ENCODE measurements at places on chromosomes 7 and 10.

- no peak for DNase-seq
Observed at GRCh38 chr7:1196950-1197349, 35.7 kb upstream of the UNCX start.

- no peak for DNase-seq
Observed at GRCh38 chr10:101932183-101932582, 88.6 kb upstream of the KCNIP2 start.

GRCh38 chr7:81399471-81399870 lies 370.4 kb downstream of the HGF start:
- DNase-seq, result peak; percentile 52

- DNase-seq, result no peak
Observed at GRCh38 chr7:29292886-29293658, 98.5 kb downstream of the CHN2 start.

DNA sequence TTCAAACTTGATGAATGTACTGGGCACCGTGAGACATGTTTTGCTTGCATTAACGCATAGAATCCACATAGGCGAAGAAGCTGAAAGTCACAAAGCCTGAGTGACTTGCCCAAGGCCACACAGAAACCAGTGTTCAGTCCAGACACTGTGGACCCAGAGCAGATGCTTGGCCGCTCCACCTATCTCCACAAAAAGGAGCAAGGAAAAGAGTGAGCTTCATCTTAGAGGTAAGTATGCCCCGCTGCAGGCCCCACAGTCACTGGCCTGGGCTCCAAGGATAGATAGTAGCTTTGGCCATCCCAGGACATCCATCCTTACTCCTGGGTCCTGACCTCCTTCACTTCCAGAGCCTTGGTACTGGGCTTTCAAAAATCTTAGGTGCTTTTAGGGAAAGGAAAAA lies 60.1 kb upstream of the SAMD8 start:
- no peak for DNase-seq

DNA sequence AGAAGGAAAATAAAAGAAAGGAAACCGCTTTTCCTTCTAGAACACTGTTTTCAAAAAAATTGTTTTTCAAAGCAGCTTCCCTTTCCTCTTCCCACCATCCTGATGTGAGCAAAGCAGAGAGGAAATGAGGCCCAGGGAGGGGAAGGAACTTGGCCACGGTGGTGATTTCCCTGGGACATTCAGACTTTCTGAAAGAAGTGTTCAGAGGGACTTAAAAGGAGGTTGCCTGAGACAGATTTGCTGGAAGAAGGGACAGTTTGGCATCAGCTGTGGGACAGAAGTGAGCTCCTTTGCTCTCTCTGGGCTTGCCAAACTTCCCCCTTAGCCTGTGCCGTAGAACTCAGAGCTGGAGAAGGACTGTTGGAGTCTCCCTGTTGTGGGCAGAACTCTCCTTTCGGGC lies 30.3 kb downstream of the ADCYAP1R1 start:
- no peak for DNase-seq

DNA sequence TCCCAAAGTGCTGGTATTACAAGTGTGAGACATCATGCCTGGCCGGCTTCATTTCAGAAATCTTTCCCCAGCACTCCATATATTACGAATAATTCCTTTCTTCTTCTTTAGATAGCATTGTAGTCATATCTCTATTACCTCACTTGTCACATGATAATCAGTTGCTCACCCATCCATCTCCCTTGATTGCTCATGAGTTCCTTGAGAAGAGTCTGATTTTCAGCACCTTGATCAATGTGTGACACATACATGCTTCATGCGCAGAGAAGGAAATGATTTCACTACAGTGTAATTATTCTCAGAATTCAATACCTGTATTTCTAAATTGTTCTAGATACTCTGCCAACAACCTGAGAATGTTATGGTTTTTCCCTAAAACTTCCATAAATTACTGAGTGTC lies 26.7 kb upstream of the GGCT start:
- DNase-seq, result no peak

- no peak for DNase-seq
Observed at GRCh38 chr10:50636618-50637579, 13.1 kb upstream of the SGMS1 start.

DNA sequence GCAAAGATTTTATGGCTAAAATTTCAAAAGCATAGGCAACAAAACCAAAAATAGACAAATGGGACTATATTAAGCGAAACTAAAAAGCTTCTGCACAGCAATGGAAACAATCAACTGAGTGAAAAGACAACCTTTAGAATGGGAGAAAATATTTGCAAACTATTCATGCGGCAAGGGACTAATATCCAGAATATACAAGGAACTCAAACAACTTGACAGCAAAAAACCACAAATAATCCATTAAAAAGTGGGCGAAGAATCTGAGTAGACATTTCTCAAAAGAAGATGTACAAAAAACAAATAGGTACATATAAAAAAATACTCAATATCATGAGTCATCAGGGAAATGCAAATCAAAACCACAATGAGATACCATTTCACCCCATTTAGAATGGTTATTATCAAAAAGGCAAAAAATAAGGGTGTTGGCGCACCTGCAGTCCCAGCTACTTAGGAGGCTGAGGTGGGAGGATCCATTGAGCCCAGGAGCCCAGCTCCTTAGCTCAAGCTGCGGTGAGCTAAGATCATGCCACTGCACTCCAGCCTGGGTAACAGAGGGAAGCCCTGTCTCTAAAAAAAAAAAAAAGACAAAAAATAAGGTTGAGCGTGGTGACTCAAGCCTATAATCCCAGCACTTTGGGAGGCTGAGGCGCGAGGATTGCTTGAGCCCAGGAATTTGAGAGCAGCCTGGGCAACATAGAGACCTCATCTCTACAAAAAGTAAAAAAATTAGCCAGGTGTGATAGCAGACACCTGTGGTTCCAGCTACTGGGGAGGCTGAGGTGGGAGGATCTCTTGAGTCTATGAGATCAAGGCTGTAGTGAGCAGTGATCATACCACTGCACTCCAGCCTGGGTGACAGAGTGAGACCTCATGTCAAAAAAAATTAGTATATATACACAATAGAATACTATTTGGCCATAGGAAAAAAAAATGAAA lies 4.2 kb upstream of the CCM2 start:
- DNase-seq, result no peak

DNA sequence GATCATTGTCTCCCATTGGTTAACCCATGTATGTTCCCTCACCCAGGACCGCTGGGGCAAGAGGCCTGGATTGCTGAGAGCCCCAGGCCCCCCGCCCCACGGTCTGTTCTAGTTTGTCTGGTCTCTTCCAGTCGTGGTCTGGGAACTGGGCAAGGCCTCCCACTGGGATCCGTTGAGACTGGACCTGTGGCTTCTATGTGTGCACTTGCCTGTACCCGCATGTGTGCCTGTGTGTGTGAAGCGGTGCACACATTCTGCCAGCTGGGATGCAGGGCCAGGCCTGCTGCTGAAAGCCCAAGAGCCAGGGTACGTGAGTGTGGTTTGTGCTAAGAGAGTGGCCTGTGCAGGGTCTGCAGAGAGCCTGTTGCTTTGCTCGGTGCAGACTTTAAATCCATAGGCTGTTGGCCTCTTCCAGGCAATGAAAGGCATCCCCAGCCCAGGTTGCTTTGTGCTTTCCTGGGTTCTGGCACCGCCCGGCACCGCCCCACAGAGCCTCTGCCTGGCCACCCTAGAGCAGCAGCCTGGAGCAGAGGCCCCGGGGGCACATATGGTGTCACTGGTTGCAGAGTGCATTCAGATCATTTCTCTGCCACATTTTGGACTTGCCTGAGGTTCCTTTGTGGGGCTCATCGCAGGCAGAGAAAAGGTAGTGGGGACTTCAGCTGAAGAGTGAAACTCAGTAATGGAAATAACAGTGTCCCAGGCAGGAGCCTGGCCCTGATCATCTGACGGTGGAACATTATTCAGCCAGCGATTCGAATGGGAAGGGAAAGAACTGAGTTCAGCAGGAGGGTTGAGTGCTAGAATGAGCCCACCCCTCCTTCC lies 215.5 kb downstream of the GLRX3 start:
- no peak for DNase-seq

GRCh38 chr7:53209129-53209528 lies 173.7 kb downstream of the POM121L12 start:
- DNase-seq, result no peak

GRCh38 chr10:47031901-47032465 lies 120.8 kb downstream of the PTPN20 start:
- DNase-seq, result no peak

- no peak for DNase-seq
Observed at GRCh38 chr7:120615703-120616102, 242.2 kb downstream of the TSPAN12 start.

DNA sequence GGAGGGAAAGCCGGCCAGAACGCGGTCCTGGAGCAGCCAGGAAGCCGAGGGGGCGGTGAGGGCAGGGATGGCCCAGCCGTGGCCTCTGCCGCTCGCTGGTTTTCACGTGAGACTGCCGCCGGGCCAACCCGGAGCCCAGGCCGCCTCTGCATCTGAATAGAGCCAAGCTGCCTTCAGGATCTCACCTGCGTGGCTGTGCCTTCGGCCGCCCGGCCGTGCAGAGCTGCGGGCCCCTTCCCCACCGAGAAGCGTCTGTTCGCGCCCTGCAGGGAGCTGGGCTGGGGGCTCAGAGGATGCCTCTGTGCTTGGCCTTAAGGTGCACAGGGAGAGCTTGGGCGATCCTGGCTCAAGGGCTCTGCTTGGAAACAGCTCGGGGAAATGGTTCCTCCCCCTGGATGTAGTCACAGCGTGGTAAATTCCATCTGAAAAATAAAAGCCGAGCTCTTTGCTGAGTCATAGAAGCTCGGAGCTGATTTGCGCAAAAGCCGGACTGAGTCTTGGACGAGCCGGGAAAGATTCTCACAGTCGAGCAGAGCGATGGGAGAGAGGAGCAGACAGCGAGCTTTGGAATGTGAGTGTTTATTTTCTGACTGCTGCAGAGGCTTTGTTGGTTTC lies at the start of gene JAKMIP3:
Gene JAKMIP3 (plus strand): TSS at position 456 of the 615 bp plus-strand sequence. CDS start 38,863 bp downstream, outside the sequence.
- DNase-seq, result peak; percentile 12

DNA sequence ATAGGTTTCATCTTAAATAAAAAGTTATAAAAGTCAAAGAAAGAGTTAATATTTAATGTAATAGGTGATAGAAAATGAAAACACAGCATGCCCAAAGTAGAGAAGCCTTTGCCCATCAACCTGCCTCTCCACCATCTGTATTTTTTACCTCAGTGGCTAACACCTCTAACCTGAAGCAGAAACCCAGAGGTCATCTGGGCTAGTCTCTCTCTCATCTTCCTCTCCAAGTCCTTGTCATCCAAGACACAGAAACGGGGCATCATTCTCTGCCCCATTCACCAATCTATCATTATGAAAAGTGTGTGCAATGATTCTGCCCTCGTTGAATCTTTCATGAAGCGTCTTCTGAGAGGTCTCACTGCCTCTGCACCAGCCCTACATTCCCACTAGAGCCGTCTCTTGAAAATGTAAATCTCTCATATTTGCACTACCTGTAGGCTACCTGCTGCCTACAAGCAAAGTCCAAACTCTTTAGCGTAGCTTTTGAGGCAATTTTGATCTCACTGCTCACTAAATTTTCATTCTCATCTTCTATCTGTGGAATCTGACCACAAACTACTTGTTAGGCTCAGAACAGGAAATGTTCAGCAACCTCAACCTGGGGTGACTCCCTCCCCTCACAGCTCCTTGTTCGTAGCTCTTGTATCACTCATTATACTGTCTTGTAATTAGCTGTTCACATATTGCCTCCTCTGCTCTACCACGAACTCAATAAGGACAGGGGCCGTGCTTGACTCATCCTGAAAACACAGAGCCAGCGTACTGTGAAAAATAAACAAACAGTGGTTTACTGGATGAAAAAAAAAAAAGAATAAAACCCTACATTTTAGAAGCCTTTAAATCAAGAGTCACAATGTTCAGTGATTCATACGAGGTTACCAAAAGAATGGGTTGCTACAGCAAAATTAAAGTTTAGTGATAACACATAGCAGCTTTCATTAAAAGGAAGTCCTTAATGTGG lies 83.1 kb downstream of the CTNNA3 start:
- no peak for DNase-seq

GRCh38 chr7:28609608-28610007 lies 197.3 kb downstream of the CREB5 start:
- DNase-seq, result no peak

DNA sequence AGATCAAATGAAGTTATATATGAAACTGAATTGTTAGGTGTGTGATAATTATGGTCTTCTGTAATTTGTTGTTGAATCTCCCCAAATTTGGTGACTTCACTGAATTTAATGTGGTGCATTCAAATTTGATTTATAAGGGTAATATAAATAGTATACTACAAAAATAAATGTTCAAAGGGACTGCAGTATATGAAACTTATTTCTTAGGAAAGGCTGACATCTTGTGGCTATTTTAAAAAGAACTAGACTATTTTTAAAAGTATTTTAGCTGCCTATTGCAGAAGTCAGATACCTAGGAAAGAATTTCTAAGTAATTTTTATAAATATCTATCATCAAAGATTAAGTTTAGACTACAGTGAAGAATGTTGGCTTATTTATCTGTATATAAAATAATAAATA lies 36.6 kb downstream of the ATRNL1 start:
- peak; percentile 52 for DNase-seq

GRCh38 chr10:43953672-43954071 lies 305.0 kb upstream of the ZNF32 start:
- DNase-seq, result no peak

GRCh38 chr10:60708666-60709065 lies 69.6 kb upstream of the CDK1 start:
- DNase-seq, result no peak

DNA sequence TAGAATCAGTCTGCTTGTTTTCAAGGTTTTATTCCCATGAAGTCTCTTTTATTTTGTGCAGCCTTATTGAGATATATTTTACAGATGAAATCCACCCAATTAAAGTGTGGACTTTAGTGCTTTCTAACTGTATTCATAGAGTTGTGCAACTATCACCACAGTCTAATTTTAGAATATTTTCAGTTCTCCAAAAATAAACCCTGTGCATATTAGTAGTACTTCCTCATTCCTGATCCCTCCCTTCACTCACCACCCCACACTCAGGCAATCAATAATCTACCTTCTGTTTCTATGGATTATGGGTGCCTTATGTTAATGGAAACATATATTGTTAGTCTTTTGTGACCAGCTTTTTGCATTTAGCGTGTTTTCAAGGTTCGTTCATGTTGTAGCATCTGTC lies 185.7 kb upstream of the TMEM72 start:
- peak; percentile 25 for DNase-seq

GRCh38 chr7:106073701-106074100 lies 38.4 kb downstream of the SYPL1 start:
- DNase-seq, result no peak

GRCh38 chr10:15442056-15442455 lies 71.0 kb upstream of the FAM171A1 start:
- DNase-seq, result no peak

- peak; percentile 67 for DNase-seq
Observed at GRCh38 chr7:22720791-22721786, 5.9 kb upstream of the IL6 start.

DNA sequence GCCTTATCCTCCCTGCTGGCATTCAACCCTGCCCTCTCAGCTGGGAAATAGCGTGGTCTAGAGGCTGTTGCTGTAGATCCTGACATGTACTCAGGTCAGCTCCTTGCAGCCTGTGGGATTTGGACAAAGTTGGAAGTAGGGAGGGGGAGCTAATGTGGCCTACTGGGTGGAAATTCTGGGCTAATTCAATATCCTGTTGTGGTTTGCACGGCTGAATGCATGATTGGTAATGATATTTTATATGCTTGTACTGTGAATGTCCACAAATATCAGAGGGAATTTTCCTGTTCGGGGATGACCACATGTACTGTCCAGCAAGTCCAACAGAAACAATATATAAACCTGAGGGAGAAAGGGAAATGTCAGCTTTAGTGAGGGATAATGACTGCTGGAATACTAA lies 22.1 kb upstream of the NPVF start:
- no peak for DNase-seq
